Activated T-cell treated with anti-CD3 and anti-CD28 coated beads, Interleukin-2, amount 50 U/mL, for 4 hours (primary cell): ENCODE measurements at places on chromosomes 12 and 14. TPM values are rescaled to one million over a fixed set of nuclear protein-coding genes. Genes with fewer than 3 reads are reported as not detected.

Gene ARHGDIB
- total RNA-seq, result 278 TPM

Gene ATG14
- 6.6 TPM for total RNA-seq

Gene DYNC1H1
- 204 TPM for total RNA-seq

Gene ZDHHC22
- not detected for total RNA-seq
